ENCODE measurements at places on chromosomes 1 and 21.

DNA sequence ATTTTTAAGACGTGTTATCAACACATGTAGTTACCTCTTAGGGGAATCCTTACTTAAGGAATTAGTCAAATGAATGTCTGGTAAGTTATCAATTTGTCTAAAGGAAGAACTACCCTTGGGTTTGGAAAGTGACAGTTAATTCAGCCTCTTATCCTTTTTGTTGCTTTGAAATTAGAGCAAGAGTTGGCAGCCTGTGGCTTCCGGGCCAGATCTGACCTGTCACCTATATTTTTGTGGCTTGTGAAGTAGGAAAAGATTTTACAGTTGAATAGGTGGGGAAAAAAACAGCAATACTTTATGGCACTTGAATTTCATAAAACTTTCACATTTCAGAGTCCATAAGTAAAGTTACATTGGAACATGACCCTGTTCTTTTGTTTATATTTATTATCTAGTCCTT is 5.5 kb downstream of the MRPS6 start:
- DNase-seq, result no peak

DNA sequence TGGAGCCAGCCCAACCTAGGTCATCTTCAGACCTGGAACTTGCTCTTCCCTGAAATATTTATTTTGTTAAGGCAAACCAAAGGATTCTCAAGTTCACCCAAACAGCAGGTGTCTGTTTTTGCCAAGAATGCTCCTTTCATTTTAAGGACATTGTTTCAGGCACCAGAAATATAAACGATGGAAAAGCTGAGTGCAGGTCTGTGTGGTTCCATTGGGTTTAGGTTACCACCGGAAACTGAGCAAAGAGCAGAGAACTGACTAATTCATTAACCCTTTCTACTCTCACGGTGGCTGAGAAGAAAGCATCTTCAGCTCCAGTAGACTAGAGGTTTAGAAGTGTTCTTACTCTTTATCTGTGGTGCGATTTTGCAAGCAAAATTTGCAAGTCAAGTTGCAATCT is 38.0 kb upstream of the ZC3H11B start:
- no peak for DNase-seq

DNA sequence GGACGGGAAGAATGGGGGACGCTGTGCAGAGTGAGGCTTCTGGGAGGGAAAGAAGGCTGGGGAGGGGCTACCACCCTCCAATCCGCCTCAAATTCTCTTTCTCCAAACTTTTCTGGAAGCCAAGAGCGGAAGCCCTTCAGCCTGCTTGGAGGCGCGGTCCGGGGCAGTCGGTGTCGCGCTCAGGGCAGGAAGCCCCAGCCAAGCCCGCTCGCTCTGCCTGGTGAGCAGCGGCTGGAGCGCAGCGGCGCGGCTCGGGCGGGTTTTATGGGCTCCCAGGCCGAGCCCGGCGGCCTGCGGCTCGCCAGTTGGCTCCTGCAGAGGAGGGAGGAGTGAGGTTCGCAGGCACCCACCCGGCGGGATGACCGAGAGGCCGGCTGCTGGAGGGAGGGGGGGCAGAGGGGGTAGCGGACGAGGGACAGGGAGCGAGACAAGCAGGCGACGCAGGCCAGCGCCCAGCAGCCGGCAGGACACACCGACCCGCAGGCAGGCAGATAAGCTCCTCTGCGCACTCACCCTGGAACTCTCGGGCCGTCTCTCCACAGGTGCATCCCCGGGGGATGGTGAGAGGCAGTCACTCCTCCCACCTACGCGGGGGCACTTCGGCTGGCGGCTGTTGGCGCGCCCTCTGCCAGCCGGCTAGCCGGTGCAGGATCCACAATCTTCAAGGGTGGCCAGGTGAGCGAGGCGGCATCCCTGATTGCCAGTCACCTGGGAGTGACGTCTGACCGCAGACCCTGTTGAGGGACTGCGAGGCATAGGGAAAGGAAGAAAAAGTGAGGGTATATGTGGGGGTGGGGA is at the start of gene AVPR1B:
AVPR1B (minus strand) TSS at position 238 of the 798 bp plus-strand sequence. CDS start 498 bp downstream, outside the sequence.
- DNase-seq, result no peak

- DNase-seq, result no peak
Observed at GRCh38 chr1:27600498-27601175, 3.3 kb downstream of the AHDC1 start.

DNA sequence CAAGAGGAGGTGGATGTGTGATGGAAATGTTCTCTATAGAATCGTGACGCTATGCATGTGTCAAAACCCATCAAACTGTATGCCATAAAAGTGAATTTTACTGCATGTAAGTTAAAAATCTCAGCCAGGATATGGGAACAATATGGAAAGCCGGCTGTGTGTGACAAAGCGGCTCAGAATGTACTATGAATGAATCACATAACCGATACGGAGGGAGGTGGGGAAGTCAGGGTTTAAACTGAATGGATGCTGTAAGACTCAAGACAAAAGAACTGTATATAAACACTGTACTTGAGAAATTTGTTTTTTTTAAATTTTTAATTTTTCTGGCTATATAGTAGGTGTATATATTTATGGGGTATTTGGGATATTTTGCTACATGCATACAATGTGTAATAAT is 111.6 kb upstream of the PDE4B start:
- DNase-seq, result no peak

DNA sequence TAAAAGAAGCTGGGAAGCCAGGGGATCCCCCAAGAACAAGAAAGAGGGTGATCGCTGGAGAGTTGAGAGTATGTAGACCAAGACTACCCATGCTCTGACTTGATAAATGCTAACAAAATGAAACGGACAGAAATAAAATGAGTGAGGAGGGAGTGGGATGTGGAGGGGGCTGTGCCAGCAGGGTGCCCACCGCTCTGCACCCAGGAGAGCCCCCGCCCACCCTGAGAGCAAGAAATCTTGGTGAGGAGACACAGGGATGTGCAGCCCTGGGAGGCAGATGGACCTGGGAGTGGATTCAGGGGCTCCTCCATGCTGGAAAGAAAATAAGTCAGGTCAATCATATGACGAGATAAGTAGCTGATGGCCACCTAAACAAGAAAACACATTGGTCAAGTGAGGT is 590.9 kb downstream of the AJAP1 start:
- DNase-seq, result no peak

- no peak for DNase-seq
Observed at GRCh38 chr1:36572906-36573305, 90.2 kb upstream of the CSF3R start.

DNA sequence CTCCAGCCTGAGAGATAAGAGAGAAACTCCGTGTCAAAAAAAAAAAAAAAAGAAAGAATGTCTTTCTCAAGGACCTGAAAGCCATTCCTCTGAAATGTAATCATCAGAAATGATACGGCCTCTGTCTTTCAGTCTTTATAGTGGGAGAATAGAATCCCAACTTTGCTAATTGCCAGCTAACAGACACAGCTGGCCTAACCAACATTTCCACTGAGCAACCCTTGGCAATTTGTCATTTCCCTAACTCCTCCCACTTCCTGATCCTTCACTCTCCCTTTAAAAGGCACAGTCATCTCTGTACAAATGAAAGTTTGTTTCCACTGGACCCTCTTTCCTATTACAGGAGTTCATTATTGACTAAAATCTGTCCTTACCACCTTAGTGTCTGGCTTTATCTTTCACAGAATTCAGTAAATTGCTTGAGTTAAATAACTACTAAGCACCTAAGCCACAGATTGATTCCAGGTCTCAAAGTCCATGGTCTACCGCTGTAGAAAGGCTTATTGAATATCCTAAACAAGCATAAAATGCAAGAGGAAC is 4.3 kb upstream of the CBR1 start:
- DNase-seq, result no peak

GRCh38 chr1:7768583-7768982 is 2.5 kb upstream of the VAMP3 start:
- no peak for DNase-seq

- no peak for DNase-seq
Observed at GRCh38 chr1:168842916-168843315, 113.9 kb upstream of the DPT start.

DNA sequence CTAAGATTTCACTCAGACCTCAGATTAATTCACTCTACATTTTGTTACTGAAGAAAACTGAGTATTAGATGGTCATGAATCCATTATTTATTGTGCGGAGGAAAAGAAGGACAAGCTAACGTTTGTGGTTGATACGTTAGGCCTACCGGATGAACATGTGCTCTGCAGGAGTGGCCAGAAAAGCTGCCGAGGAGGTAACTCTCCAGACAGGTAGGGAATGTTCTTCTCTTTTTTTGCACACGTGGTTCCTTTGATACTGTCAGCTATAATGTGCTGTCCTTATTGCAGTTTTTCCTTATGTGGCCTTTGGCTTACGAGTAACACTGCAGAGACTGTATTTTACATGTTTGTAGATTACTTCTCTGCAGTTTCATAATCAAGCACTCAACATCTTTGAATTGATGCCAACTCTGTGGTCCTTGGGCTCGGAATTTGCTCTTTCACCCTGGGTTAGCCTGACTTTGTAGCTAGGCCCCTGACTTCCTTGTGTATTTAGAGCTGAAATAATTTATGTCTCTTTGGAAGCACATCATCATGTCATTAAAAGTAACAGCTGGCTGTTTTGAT is 13.6 kb downstream of the MTR start:
- no peak for DNase-seq
